CD8-positive, alpha-beta memory T cell (primary cell): ENCODE measurements at places on chromosomes 7 and 10.

GRCh38 chr7:150351587-150352194 lies 10.3 kb upstream of the RARRES2 start:
- H3K36me3 ChIP-seq = no peaks in the 10 kb centered on the region
- H3K27me3 ChIP-seq = no peaks in the 10 kb centered on the region
- DNase-seq = no peak
- H3K27ac ChIP-seq = no peak overlapping the region

GRCh38 chr10:113473851-113474250 lies 79.0 kb upstream of the HABP2 start:
- no peaks in the 10 kb centered on the region for H3K4me1 ChIP-seq
- H3K27ac ChIP-seq = no peak overlapping the region
- DNase-seq = no peak
- no peaks in the 10 kb centered on the region for H3K36me3 ChIP-seq
- no peak overlapping the region for H3K4me3 ChIP-seq
- no peaks in the 10 kb centered on the region for H3K27me3 ChIP-seq

- peaks cover 10% of the 10 kb centered on the region for H3K4me1 ChIP-seq
- no peaks in the 10 kb centered on the region for H3K36me3 ChIP-seq
Measured at GRCh38 chr7:29281782-29282541, 87.4 kb downstream of the CHN2 start.

- H3K36me3 ChIP-seq = no peaks in the 10 kb centered on the region
- no peaks in the 10 kb centered on the region for H3K27me3 ChIP-seq
- no peaks in the 10 kb centered on the region for H3K4me1 ChIP-seq
- DNase-seq = no peak
- no peak overlapping the region for H3K27ac ChIP-seq
- H3K4me3 ChIP-seq = no peak overlapping the region
Measured at GRCh38 chr7:27866256-27866655, 126.3 kb downstream of the TAX1BP1 start.

GRCh38 chr7:100191775-100192174 lies 14.1 kb downstream of the STAG3 start:
- H3K36me3 ChIP-seq = no peaks in the 10 kb centered on the region
- H3K27ac ChIP-seq = no peak overlapping the region
- no peak overlapping the region for H3K4me3 ChIP-seq
- peaks cover 15% of the 10 kb centered on the region for H3K4me1 ChIP-seq
- no peaks in the 10 kb centered on the region for H3K27me3 ChIP-seq
- no peak for DNase-seq

DNA sequence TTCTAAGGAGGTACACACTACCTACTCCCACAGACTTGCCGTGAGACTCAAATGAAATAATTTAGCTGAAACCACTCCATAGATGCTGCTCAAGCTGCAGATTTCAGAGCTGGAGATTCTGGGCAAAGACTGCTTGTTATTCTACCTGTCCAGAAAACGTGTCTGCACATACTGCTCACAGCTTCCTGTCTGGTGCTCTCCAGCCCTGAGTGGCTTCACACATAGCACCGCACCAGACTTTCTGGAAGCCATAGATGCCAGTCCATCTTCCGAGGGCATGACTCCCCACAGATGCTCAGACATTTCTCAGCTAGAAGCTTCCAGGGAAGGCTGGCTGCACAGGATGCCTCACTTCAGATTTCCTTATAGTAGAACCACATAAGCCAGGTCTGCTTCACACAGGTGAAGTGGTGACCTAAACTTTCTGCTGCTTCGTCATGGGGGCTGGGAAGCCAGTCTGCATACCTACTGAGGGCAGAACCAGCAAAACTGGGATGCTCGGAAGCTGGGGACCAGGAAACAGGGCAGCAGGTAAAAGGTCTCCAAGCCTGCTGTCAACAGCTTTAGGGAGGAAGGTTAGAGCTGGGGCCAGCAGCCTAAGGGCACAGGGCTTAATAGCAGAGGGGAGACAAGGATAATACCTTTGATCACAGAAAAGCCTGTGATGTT lies 18.2 kb downstream of the CCDC6 start:
- peaks cover 54% of the 10 kb centered on the region for H3K4me1 ChIP-seq
- no peaks in the 10 kb centered on the region for H3K27me3 ChIP-seq
- H3K36me3 ChIP-seq = no peaks in the 10 kb centered on the region
- no peak overlapping the region for H3K4me3 ChIP-seq

DNA sequence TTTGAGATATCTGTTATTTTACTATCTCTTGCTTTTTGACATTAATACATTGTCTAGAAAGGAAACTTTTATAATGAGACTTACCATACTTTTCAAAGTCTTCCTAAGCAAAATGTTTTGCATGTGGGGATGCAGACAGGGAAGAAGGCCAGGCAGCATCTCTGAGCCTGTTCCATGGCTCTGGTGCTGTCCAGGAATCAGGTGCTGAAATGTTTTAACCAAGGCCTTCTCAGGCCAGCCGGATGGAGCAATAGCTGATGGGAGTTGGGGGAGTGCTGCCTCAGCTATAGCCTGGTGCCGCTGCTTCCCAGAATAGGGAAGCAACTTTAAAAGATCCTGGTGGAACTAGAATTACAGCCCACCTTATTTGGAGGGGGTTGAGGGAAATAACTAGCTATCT lies 38.5 kb downstream of the CRTAC1 start:
- no peak overlapping the region for H3K4me3 ChIP-seq
- no peaks in the 10 kb centered on the region for H3K36me3 ChIP-seq
- no peaks in the 10 kb centered on the region for H3K4me1 ChIP-seq
- no peaks in the 10 kb centered on the region for H3K27me3 ChIP-seq
- H3K27ac ChIP-seq = no peak overlapping the region

DNA sequence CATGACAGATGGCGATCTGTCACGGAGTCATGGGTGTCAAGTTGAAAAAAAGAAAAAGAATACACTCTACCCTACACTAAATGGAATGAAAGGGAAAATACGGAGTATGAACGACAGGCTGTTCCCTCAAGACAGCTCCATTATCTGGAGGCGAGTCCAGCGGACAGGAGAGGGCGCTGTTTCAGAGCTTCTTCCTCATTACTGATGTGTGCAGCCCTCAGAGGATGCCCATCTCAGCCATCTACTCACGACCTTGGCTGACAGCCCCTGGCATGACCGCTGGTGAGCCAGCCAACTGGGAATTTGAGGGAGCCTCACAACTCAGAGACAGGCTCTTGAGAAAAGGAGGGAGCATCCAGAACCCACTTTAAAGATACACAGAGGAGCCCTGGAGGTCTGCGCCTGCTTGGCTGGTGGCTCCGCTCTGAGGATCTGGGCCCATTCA lies 49.6 kb upstream of the SMNDC1 start:
- H3K4me3 ChIP-seq = no peak overlapping the region
- peak; percentile 43 for DNase-seq
- peaks cover 48% of the 10 kb centered on the region for H3K4me1 ChIP-seq
- no peak overlapping the region for H3K27ac ChIP-seq

GRCh38 chr10:86846088-86846487 lies 89.7 kb downstream of the BMPR1A start:
- no peak overlapping the region for H3K27ac ChIP-seq
- DNase-seq = no peak
- H3K4me1 ChIP-seq = no peaks in the 10 kb centered on the region
- peaks cover 3% of the 10 kb centered on the region for H3K36me3 ChIP-seq
- no peaks in the 10 kb centered on the region for H3K27me3 ChIP-seq
- H3K4me3 ChIP-seq = no peak overlapping the region

GRCh38 chr10:115125505-115125904 lies 32.3 kb downstream of the ATRNL1 start:
- no peak overlapping the region for H3K27ac ChIP-seq
- no peaks in the 10 kb centered on the region for H3K4me1 ChIP-seq
- no peak for DNase-seq
- H3K4me3 ChIP-seq = no peak overlapping the region
- H3K27me3 ChIP-seq = no peaks in the 10 kb centered on the region

- DNase-seq = no peak
- no peak overlapping the region for H3K4me3 ChIP-seq
- no peaks in the 10 kb centered on the region for H3K27me3 ChIP-seq
- no peaks in the 10 kb centered on the region for H3K36me3 ChIP-seq
- H3K4me1 ChIP-seq = no peaks in the 10 kb centered on the region
Measured at GRCh38 chr7:135322571-135323340, 89.1 kb downstream of the STRA8 start.

DNA sequence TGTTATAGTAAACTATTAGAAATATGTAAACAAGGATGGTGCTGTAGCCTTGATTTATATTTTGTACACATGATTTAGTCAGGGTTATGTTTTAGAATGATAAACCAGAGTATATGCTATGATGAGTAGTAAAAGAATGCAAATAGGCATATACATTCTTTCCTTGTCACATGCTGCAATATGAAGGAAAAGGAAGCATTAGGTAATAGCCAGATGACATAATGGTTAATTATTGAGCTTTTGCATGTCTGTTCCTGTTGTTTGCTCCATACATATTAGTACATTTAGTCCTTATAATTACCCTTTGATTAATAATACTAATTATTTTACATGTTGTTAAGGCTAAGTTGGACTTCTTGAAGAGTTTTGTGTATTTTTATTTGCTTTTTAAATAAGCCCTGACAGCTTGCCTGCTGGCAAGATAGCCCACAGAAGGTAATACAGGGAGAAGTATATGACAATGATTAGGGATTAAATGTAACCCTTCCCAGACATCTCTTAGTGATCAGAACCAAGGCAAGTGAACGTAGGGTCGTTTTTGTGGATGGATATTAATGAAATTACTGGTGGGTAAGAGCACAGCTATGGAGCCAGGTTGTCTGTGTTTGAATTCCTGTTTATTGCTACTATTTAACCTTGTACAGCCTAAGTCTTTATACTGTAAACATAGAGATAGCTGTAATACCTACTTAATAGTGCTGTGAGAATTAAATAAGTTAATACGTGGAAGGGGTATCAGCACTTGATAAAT lies 68.4 kb downstream of the PHTF2 start:
- H3K27me3 ChIP-seq = no peaks in the 10 kb centered on the region
- no peaks in the 10 kb centered on the region for H3K36me3 ChIP-seq
- no peak overlapping the region for H3K27ac ChIP-seq
- no peak overlapping the region for H3K4me3 ChIP-seq

DNA sequence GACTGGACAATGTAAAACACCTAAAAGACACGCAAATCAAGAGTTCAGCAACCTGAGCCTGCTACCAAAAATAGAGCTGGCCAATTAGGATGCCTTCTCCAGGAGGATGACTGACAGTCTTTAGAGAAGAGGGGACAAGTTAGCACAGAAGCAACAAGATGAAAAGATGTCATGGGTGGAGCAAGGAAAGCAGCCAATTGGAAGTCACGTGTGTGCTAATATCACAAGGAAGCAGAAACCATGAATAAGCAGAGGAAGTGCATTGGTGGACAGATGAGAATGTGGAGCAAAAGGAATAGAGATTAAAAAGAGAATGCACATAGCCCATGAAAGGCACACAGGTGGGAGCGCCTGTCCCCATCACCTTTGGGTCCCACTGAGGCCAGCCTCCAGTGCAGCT lies 148.1 kb downstream of the SLC25A13 start:
- no peaks in the 10 kb centered on the region for H3K27me3 ChIP-seq
- no peak overlapping the region for H3K4me3 ChIP-seq
- H3K4me1 ChIP-seq = no peaks in the 10 kb centered on the region
- H3K27ac ChIP-seq = no peak overlapping the region
- no peaks in the 10 kb centered on the region for H3K36me3 ChIP-seq
- DNase-seq = no peak

DNA sequence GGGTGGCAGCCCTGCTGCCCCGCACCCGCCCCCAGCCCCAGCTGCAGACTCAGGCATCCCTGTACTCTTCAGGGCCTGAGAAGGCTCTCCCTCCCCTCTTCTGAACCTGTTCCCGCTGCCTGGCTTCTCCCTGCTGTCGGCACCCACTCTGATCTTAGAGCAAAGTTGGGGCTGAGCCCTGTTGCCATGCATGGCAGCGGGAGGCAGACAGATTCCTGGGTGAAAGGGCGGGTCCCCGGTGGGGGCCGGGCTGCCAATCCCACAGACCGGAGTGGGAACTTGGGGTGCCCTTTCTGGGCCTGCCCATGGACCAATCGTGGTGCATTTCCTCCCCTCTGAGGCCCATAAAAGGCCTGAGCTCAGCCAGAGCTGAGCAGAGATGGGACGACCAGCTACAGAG lies 80.7 kb downstream of the SPDYE5 start:
- no peaks in the 10 kb centered on the region for H3K4me1 ChIP-seq
- H3K4me3 ChIP-seq = no peak overlapping the region
- H3K27me3 ChIP-seq = no peaks in the 10 kb centered on the region
- no peak for DNase-seq
- no peak overlapping the region for H3K27ac ChIP-seq
- no peaks in the 10 kb centered on the region for H3K36me3 ChIP-seq

DNA sequence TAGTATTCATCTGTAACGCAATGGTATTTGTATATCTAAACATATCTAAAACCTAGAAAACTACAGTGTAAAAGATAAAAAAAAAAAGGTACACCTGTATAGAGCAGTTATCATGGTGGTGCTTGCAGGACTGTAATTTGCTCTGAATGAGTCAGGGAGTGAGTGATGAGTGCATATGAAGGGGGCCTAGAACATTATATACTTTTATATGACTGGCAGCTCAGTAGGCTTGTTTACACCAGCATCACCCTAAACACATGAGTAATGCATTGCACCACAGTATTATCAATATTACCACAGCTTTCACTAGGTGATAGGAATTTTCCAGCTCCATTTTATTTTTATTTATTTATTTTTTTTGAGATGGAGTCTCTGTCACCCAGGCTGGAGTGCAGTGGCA lies 40.8 kb downstream of the TRIM24 start:
- H3K27ac ChIP-seq = no peak overlapping the region
- no peaks in the 10 kb centered on the region for H3K27me3 ChIP-seq
- no peak for DNase-seq
- H3K4me3 ChIP-seq = no peak overlapping the region

DNA sequence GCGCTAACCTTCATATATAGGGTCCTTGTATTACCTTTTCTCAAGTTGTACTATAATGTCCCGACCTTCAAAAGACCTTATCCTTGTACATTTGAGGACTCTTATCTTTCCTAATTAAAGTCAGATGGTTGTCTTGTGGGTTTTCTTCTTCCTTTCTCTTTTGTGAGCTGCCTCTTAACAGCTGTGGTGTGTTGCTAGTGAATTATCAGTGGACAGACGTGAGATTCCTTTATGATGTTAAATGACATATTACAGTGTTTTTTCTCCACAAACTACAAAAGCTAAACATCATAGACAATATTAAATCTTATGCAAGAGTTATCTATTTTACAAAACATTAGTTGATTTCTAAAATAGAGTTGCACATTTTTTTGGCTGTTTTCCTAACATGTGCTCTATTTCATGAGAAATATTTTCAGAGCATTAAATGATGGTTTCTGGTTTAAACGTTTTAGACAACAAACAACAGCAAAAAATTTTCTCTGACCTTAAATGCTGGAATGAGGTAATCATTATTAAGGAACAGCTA lies 272.2 kb upstream of the NPVF start:
- H3K36me3 ChIP-seq = no peaks in the 10 kb centered on the region
- H3K4me3 ChIP-seq = no peak overlapping the region
- H3K27ac ChIP-seq = no peak overlapping the region
- DNase-seq = no peak
- H3K27me3 ChIP-seq = no peaks in the 10 kb centered on the region
- H3K4me1 ChIP-seq = peaks cover 3% of the 10 kb centered on the region

GRCh38 chr7:21962677-21963076 lies 17.0 kb upstream of the CDCA7L start:
- H3K36me3 ChIP-seq = no peaks in the 10 kb centered on the region
- no peak overlapping the region for H3K27ac ChIP-seq
- no peak for DNase-seq
- H3K4me3 ChIP-seq = no peak overlapping the region
